ENCODE measurements at places on chromosomes 1 and 21. TPM values are rescaled to one million over a fixed set of nuclear protein-coding genes. Genes with fewer than 3 reads are reported as not detected.

The RPL11 gene
- total RNA-seq = 1,073 TPM

The PLA2G5 gene
- total RNA-seq = 0.36 TPM

The MMP23B gene
- total RNA-seq = 35.2 TPM

The RFX5 gene
- 32.8 TPM for total RNA-seq

The KRTAP20-4 gene
- total RNA-seq = not detected

The F5 gene
- 0.16 TPM for total RNA-seq

The GJB3 gene
- total RNA-seq = not detected

The LRRC52 gene
- not detected for total RNA-seq

The GNPAT gene
- total RNA-seq = 54.8 TPM

The ZBTB7B gene
- 14.0 TPM for total RNA-seq

The CEP350 gene
- 57.9 TPM for total RNA-seq

The CFHR4 gene
- total RNA-seq = not detected

The ZNF691 gene
- 7.4 TPM for total RNA-seq

The CYP4A11 gene
- not detected for total RNA-seq

The PTPN14 gene
- total RNA-seq = 46.6 TPM

The RAB13 gene
- 308 TPM for total RNA-seq

The DYNLT5 gene
- total RNA-seq = 1.4 TPM

The CD48 gene
- total RNA-seq = not detected

The DISC1 gene
- 4.7 TPM for total RNA-seq

The SPRR2B gene
- total RNA-seq = not detected

The CENPL gene
- 6.5 TPM for total RNA-seq

The RNF115 gene
- 33.5 TPM for total RNA-seq

The LEMD1 gene
- total RNA-seq = 0.36 TPM

The ECM1 gene
- 8.0 TPM for total RNA-seq

The TFF3 gene
- not detected for total RNA-seq

The AMIGO1 gene
- 0.54 TPM for total RNA-seq

The RGSL1 gene
- total RNA-seq = not detected

The SIK1 gene
- 4.4 TPM for total RNA-seq

The RPTN gene
- total RNA-seq = not detected

The KRTAP13-2 gene
- not detected for total RNA-seq

The HSPA6 gene
- 0.45 TPM for total RNA-seq

The PLA2G2D gene
- not detected for total RNA-seq

The ALX3 gene
- not detected for total RNA-seq

The ASTN1 gene
- 0.16 TPM for total RNA-seq

The KTI12 gene
- total RNA-seq = 12.7 TPM

The PKLR gene
- not detected for total RNA-seq

The S100A5 gene
- not detected for total RNA-seq

The CFAP107 gene
- total RNA-seq = not detected

The RHCE gene
- total RNA-seq = 0.27 TPM

The DUSP10 gene
- 8.0 TPM for total RNA-seq

The CCDC27 gene
- total RNA-seq = not detected

The GOLT1A gene
- not detected for total RNA-seq

The WNT3A gene
- not detected for total RNA-seq

The PALMD gene
- 6.0 TPM for total RNA-seq

The PLEKHN1 gene
- 0.54 TPM for total RNA-seq

The ADORA1 gene
- 6.5 TPM for total RNA-seq

The PLCH2 gene
- not detected for total RNA-seq

The B3GALT5 gene
- not detected for total RNA-seq

The SLC9C2 gene
- total RNA-seq = not detected

The ADAMTS4 gene
- 3.1 TPM for total RNA-seq

The OLFML2B gene
- total RNA-seq = 14.5 TPM

The ADGRB2 gene
- total RNA-seq = 11.3 TPM

The OR2T2 gene
- total RNA-seq = not detected

The HMGN1 gene
- total RNA-seq = 165 TPM
